Epithelial cell of proximal tubule (primary cell): ENCODE measurements at places on chromosomes 13 and 19. TPM values are rescaled to one million over a fixed set of nuclear protein-coding genes. Genes with fewer than 3 reads are reported as not detected.

Gene ZNF571
- total RNA-seq = 0.72 and 1.4 TPM in 2 replicates

Gene DOCK6
- 17.2 and 17.7 TPM in 2 replicates for total RNA-seq

Gene TTC9B
- total RNA-seq = not detected in 2 replicates

DNA sequence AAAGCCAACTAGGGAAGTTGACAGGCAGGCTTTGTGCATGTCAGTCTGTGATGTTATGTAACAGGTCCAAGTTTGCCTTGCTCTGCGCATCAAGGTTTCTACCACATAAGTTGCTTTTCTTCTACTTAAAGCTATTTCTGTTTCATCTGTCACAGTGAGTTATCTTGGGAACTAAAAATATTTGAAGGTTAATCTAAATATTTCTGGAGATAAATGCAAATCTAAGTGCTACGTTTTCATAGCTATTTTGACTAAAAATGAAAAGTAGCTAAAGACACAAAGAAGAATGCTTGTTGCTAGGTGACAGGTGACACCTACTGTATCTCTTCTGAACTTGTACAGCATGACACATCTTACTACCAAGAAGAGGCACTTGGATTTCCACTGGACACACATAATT, 135.6 kb downstream of the KLF12 start:
- no peak for DNase-seq

Gene ASPDH
- not detected in 2 replicates for total RNA-seq

- no peak for DNase-seq
Observed at GRCh38 chr13:65914716-65915115, 1315.4 kb downstream of the PCDH9 start.

Gene LRP3
- total RNA-seq = 26.3 and 26.9 TPM in 2 replicates

DNA sequence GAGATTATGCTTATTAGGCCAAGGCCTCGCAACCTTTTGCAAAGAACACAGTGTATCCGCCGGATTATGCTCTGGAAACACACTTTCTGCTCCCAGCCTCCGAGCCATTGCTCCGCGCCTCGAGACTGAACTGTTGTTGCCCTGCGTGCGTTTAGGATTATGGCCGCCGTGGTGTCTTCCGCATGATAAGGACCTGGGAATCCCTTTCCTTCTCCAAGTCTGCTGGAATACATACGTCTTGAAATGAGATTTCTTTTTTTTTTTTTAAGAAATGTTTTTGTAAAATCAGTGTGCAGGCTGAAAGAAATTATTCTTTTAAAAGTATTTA, 89.8 kb upstream of the SOX1 start:
- DNase-seq = no peak

GRCh38 chr13:74040200-74040599, 94.0 kb downstream of the KLF12 start:
- DNase-seq = no peak

GRCh38 chr13:113664751-113665596, 2.0 kb upstream of the GRK1 start:
- no peak for DNase-seq

- no peak for DNase-seq
Observed at GRCh38 chr13:27917121-27917947, 2.5 kb upstream of the PDX1 start.

DNA sequence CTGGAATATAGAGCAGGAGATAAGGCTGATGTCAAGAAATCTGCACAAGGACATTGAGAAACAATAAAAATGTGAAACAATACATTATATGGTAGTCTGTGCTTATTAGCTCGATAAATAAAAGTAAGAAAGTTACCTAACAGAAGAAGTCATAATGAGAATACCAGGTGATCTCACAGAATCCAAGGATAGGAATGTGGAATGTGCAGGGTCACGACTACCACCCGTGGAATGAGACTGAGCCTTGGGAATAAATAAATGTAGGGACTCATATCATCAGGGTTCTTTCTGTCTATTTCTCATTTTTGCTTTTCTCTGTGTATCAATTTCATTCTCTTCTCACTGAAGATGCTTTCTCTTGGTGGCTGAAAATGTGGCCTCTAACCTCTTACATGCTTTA, 26.0 kb upstream of the KBTBD7 start:
- DNase-seq = peak; percentile 35

- DNase-seq = peak; percentile 99
Observed at GRCh38 chr13:99655351-99656091, 154.2 kb downstream of the TM9SF2 start.

- DNase-seq = no peak
Observed at GRCh38 chr19:29596080-29596727, 9.9 kb upstream of the POP4 start.

Gene ZNF835
- total RNA-seq = 2.4 and 4.6 TPM in 2 replicates

DNA sequence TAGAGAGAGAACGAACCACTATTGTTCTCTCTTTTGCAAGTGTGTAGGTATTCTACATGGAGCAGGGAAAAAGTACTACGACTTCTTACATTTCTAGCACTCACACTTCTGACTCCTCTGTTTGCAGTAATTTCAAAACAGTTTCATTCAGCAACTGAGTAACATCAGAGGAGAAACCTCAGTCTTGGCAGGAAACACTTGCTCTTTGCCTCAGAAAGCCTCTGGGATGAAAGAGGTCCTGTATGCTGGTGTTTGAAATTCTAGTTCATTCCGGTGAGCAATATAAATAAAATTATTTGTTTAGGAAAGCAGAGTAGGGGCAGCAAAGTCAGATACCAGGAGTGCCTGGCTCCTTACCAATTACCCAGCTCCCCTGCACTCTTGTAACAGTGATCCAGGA, 595.5 kb downstream of the TBC1D4 start:
- DNase-seq = no peak

Gene DAND5
- 0.06 and 0.07 TPM in 2 replicates for total RNA-seq

Gene VWA8
- 9.8 and 12.7 TPM in 2 replicates for total RNA-seq

DNA sequence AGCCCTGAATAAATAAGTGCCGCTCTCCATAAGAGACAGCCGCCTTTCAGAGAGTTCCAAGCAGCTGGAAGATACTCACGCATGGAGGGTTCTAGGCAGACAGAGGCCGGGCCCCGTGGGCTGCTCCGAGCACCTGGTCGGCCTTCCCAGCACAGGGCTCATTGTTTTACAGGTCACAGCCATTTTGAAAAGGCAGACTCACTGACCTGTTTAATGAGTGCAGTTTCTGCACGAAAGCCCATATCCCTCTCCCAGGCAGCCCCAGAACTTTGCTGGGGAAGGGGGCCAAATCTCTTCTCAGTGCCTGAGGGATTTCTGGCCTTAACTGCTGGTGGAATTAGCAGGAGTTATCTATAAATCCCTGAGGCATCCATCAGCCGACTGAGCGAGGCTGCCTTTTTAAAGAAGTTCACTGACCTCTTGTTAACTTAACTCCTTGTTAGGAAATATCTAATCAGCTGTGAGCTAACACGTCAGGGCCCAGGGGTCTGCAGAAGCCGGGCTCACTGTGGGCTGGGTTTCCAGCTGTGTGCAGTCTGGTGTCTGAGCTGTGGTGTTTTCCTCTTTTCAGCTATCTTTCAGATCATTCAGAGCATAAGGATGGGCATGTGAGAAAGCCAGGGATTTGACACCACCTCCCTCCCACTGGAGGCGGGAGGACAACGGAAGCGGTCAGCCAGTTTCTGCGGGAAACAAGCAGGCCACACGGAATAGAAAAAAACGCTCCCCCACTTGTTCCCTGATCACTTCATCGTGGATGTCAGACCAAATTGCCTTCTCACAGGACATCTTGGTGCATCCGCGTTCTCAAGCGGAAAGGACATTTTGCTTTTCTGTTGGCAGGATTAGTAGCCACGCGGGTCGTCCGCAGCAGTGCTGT, 23.3 kb downstream of the SERP2 start:
- peak; percentile 41 for DNase-seq

GRCh38 chr13:99356262-99357091, 49.3 kb upstream of the GPR183 start:
- DNase-seq = no peak

DNA sequence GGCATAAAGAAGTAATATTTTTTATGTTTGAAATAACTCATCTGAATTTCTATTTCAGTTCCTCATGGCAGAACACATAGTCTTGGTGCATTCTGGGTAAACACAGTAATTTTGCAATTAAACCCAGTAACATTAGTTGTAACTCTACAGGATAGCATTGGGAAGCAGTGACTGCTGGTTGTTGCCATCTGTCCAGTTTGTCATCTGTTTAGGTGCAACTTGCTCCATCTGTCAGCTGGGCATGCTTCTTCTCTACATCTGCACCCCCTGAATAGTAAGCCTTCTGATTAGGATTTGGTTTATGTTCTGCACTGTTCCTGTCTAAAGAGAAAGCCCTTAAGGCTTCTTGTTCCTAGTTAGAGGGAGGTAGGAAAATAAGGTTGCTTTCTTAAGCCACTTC, 63.5 kb upstream of the CSNK1A1L start:
- DNase-seq = no peak

Gene SULT2A1
- total RNA-seq = not detected in 2 replicates

Gene ZSCAN4
- total RNA-seq = not detected in 2 replicates

DNA sequence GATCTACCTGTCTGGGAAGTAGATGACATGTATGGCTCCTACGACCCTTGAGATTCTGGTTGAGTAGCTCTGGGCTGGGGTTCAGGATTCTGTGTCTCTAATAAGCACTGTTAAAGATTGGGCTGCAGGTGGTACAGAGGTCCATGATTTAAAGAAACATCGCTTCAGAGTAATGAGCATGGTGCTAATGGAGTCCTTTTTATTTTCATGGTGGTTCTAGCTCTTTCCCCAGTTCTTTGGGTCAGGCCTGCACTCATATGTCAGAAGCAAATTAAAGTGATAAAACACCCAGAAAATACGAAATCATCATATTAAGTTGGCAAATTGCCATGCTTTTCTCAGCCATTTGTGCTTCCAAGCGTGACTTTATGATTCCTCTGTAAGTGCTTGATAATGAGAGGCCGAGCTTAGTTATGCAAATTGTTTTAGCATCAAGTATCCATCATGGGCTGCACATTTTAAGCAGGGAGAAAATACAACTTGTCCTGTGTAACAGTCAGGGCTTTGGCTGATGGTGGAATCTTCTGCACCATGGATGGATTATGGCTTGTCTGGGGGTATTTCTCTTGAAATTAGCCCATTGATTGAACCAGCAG, 45.1 kb downstream of the MTUS2 start:
- no peak for DNase-seq

DNA sequence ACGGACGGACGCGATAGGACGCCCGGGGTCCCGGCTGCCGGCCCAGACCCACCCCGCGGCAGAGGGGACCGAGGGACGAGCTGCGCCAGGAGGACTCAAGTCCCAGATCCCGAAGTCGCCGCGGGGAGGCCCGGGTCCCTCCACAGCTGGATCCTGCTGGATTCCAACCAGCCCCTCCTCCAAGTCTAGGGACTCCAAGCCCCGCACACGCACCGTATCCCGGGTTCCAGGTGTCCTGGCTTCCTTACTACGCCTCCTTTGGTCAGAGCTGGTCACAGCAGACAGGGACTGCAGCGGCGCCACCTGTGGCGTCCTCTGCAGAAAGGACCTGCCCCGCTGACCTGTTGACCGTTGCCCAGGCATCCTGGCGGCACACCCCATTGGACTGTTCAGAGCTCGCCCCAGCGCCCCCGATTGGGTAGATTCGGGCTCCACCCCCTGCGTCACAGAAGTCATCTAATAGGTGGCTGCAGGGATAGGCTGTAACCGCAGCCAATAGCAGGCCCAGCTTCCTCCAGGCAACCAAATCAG, 29.0 kb upstream of the ZNF709 start:
- no peak for DNase-seq

Gene CAPS
- 4.2 and 10.5 TPM in 2 replicates for total RNA-seq

Gene ZNF229
- 3.1 and 4.8 TPM in 2 replicates for total RNA-seq

DNA sequence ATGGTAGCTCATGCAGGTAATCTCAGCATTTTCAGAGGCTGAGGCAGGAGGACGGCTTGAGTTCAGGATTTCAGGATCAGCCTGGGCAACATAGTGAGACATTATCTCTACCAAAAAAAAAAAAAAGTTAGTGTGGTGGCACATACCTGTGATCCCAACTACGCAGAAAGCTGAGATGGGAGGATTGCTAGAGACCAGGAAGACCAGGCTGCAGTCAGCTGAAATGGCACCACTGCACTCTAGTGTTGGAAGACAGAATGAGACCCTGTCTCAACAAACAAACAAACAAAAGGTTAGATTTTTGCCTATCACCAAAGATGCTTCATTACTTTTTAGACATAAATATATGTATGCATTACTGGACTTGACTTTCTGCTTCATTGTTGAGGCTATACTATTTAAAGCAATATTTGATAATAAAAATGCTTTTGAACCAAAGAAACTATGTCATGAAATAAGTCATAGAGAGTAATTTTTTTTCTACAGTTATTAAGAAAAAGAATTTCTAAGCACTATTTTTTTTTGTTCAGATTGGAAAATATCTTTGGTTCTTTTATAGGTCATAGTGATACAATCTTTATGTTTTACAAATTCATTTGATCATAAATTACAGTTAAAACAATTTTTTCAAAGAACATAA, 1180.1 kb upstream of the ATXN8OS start:
- no peak for DNase-seq

Gene ELSPBP1
- not detected in 2 replicates for total RNA-seq

DNA sequence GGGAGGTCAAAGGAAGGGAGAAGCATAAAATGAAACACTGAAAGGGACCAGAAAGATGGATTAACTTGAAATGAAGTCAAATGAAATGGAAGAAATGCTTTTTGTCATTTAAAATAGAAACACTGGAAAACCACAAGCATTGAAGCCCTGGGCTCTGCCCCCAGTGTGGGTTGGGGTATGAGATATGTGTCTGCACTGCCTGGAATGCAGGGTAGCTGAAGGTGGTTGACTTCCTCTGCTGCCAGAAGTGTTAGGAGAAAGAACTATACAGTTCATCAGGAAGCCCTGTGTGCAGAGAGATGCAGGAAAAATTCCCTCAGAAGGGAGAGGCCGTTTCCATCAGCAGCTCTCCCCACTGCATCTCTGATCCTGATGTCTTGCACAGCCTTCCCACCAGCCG, 69.2 kb downstream of the DHRS12 start:
- no peak for DNase-seq

DNA sequence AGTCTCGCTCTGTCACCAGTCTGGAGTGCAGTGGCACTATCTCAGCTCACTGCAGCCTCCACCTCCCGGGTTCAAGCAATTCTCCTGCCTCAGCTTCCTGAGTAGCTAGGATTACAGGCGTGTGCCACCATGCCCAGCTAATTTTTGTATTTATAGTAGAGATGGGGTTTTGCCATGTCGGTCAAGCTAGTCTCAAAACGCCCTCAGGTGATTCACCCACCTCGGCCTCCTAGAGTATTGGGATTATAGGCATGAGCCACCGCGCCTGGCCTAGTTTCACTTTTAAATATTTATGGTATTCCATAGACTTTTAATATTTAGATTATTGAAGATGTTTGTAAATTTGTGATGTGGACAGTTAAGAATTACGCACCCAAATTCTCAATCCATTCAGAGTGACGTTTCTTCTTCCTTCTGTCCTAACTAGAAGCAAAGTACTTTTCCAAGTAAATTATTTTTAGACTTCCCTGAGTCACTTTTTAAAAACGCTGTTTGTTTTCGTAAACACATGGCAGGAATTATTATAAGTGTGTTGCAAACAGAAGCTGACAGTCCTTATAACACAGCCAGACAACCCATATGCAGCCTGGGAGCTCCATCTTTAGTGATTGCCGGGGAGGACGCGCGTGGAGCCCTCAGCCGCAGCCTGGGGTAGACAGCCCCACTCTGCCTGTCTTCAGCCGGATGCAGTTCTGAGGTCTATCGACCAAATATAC, 131.7 kb downstream of the ATP11A start:
- no peak for DNase-seq

GRCh38 chr19:48708471-48708870, 11.1 kb downstream of the MAMSTR start:
- DNase-seq = no peak

- no peak for DNase-seq
Observed at GRCh38 chr19:15445807-15446376, 3.9 kb downstream of the WIZ start.

GRCh38 chr13:105838231-105838630, 697.2 kb downstream of the EFNB2 start:
- DNase-seq = no peak

GRCh38 chr13:113465300-113465699, 12.0 kb upstream of the ADPRHL1 start:
- DNase-seq = no peak
